ENCODE measurements at places on chromosomes 11 and 22.
A peak's percentile ranks its signal among the peaks of the same experiment; 100 is the strongest.

DNA sequence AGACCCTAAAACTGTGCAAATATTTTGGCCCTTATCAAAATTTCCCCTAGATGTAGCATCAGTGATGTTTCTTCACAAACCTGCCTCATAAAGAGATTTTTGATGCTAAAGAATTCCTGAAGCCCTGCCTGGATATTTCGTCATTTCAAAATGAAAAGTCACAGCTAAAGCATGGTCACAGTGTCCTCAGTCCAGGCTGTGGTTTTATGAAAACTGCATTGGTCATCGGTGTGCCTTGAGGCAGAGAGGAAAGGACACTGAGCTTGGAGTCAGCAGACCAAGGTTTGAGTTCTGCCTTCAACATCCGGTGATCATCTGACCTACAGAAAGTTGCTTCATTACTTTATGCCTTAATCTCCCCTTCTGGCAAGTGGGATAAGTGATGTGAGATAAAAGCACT, 34.8 kb upstream of the ALKBH3 start:
- DNase-seq: no peak

GRCh38 chr22:46728470-46728869, 9.6 kb downstream of the CERK start:
- no peak for DNase-seq

- DNase-seq: no peak
These were observed 12.2 kb downstream of the MOV10L1 start for GRCh38 chr22:50101870-50102565.

- DNase-seq: no peak
These were observed 737 bp upstream of the STIP1 start for GRCh38 chr11:64185175-64185692.

GRCh38 chr11:71244116-71244810, 8.1 kb downstream of the SHANK2 start:
- DNase-seq: no peak

- no peak for DNase-seq
These were observed 54.0 kb downstream of the NELL1 start for GRCh38 chr11:20723366-20723765.

- no peak for DNase-seq
These were observed 50.5 kb upstream of the ZBED5 start for GRCh38 chr11:10908215-10908951.

- DNase-seq: no peak
These were observed 117.1 kb downstream of the MRTFA start for GRCh38 chr22:40519284-40519947.

DNA sequence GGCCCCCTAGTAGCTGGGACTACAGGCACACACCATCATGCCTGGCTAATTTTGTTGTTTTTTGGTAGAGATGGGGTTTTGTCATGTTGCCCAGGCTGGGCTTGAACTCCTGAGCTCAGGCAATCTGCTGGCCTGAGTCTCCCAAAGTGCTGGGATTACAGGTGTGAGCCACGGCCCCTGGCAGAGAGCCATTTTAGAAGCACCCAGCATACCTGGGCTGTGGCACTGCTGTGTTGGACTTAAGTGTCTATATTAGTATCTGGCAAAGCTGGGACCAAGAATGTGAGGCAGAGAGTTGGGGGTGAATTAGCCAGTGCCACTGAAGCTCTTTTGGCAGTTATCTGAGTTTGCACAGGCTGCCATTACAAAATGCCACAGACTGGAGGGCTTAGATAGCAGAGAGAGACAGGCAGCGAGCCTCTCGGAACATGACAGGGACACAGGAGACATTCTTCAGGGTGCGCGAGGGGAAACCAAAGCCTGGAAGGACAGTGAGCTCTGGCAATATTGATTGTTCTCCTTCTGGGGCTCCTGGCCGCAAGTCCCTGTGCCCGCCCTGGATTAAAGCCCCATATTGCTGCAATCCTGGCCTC, 87.7 kb upstream of the ALX4 start:
- no peak for DNase-seq

DNA sequence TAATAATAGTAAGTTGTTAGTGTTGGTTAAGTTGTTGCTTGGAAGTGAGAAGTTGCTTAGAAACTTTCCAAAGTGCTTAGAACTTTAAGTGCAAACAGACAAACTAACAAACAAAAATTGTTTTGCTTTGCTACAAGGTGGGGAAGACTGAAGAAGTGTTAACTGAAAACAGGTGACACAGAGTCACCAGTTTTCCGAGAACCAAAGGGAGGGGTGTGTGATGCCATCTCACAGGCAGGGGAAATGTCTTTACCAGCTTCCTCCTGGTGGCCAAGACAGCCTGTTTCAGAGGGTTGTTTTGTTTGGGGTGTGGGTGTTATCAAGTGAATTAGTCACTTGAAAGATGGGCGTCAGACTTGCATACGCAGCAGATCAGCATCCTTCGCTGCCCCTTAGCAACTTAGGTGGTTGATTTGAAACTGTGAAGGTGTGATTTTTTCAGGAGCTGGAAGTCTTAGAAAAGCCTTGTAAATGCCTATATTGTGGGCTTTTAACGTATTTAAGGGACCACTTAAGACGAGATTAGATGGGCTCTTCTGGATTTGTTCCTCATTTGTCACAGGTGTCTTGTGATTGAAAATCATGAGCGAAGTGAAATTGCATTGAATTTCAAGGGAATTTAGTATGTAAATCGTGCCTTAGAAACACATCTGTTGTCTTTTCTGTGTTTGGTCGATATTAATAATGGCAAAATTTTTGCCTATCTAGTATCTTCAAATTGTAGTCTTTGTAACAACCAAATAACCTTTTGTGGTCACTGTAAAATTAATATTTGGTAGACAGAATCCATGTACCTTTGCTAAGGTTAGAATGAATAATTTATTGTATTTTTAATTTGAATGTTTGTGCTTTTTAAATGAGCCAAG, 2.7 kb downstream of the NEAT1 start:
- no peak for DNase-seq

GRCh38 chr11:6402561-6402981, 12.3 kb downstream of the SMPD1 start:
- no peak for DNase-seq

- no peak for DNase-seq
These were observed 117.6 kb upstream of the FGF3 start for GRCh38 chr11:69936771-69937170.

GRCh38 chr22:46074771-46075551, 75.4 kb upstream of the PPARA start:
- peak; percentile 23 for DNase-seq

- DNase-seq: no peak
These were observed 65.4 kb downstream of the SMCO4 start for GRCh38 chr11:93477684-93478234.

DNA sequence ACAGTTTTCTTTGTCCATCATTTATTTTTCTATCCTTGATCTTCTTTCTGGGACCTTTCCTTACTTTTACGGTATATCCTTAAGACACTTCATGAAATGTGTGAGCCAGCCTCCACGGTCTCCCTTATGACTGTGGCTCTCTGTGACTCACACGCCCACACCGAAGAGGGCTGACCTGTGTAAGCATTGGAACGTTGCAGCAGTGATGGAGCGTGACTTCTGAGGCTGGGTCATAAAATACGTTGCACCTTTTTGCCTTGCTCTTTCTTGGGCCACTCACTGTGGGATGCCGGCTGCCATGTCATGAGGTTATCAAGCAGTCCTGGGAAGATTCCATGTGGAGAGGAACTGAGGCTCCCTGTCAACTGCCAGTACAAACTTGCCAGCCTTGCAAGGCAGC, 96.3 kb upstream of the RAB1B start:
- no peak for DNase-seq

DNA sequence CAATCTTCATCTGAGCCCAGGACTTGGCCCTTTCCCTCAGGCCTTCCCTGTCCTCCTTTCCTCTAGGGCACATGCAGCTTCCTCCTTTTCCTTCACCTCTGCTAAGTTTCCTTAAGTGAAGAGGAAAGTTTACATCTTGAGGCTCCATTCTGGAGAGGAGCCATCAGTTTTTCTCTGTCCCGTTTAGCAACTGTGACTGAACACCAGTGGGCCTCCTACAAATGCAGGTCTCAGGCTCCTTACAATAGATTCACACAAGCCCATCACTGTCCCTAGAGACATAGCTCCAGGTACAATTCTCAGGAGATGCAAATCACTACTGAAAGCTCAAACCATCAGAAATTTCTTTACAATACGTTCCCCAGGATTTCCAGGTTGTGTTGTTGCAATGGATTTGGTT, 23.3 kb upstream of the LYVE1 start:
- DNase-seq: no peak

DNA sequence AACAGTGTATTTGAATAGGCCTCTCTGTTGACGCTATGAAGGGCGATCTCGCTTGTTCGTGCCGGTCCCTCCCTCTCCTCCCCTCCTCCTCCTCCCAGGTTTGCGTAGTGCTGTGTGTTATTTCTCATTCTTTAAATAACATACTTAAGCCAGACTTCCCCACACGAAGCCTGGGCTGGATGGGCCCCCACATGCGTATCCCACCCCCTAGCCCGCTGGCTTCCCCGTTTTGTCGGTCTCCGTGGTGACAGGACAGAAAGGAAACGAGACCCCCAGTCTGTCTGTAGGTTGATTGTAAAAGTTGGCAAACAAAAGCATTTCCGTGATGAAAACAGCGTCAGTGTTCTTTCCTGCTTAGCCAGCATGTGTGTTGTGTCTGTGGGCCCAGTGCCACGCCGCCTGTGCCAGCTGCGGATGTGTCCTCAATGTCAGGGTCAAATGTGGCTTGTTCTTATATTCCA, 27.3 kb downstream of the FAM118A start:
- peak; percentile 47 for DNase-seq
